Chondrocyte (in vitro differentiated cells): ENCODE measurements at places on chromosomes 6 and 20. TPM values are rescaled to one million over a fixed set of nuclear protein-coding genes. Genes with fewer than 3 reads are reported as not detected.

- no peak for DNase-seq
Observed at GRCh38 chr20:11544029-11544678, 373.5 kb upstream of the BTBD3 start.

GRCh38 chr20:3423126-3423525 is 15.7 kb upstream of the DNAAF9 start:
- no peak for DNase-seq

DNA sequence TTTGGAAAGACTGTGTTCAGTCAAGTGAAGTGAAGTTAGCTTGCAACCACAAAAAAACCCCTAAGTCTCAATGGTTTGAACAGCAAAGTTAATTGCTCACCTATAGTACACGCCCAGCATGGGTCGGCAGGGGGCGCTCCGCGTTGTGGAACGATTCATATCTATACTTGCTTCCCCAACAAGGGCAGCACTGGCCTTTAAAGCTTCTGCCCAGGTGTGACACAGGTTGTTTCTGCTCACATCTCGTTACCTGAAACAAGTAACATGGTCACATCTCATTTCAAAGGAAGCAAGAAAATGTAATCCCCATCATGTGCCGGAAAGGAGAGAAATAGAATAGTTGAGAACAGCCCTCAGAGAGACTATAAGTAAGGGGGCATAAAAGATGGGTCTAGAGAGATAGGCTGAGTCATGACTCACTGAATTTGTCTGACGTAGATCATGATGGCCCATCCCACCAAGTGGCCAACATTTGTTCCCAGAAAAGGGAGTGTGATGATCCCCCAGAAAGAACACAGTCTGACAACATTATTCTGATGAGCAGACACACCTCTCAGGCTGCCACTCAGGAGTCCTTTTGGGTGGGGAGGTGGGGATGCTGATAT is 29.0 kb downstream of the HNF4A start:
- no peak for DNase-seq

DNA sequence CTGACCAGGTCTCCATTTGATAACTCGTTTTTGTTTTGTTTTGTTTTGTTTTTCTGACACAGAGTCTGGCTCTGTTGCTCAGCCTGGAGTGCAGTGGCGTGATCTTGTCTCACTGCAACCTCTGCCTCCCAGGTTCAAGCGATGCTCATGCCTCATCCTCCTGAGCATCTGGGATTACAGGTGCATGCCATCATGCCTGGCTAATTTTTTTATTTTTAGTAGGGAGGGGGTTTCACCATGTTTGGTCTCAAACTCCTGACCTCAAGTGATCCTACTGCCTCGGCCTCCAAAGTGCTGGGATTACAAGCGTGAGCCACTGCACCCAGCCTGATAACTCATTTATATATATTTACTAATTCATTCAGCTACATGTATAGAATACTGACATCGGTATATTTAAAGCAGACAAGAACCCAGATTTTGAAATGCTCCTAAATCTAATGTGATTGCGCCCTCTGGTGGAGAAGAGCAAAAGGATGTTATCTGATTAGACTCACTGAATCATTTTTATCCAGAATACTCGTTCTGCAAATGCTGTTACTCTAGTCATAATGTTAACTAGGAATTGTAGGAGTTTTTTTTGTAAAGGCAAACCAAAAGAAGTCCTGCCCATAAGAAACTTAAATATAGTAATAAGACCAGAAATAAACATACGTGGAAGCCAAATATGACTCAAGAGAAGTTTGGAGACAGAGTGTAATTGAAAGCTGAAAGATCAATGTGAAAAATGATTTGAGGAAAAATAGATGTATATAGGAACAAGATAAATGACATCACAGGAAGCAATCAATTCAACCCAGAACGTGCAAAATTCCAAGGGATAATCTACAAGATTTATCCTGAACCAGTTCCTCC is 5.3 kb upstream of the COL12A1 start:
- DNase-seq, result no peak

DNA sequence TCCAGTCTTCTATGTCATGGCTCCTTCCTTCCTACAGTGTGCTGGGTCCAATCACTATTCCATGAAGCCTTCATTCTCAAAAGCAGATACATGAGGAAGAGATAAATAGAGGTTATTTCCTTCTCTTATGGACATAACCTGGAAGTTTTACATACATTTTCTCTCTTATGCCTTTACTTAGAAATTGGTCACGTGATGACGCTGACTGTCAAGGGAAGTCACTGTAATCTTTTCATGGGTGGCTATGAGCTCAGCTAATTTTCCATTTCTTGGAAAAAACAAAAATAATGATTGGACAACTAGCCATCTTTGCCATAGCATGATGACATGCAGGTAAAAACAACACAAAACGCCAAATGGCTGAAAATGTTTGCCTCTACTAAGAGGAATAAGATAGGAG is 151.6 kb upstream of the PRSS16 start:
- DNase-seq, result no peak

DNA sequence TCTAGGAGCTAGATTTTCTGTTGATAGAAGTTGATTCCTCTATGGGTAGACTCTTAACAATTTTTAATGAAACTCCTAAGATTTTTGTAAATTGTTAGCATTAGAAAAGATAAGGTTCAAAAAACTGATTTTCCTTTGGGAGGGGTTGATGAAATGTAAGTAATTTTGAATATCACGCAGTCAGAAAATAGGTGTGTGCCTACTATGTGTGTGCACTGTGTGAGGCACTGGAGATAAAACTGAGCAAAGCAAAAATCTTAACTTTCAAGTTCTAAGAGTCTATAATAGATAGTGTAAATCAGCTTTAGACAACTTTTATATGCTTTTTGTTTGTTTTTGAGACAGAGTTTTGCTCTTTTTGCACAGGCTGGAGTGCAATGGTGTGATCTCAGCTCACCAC is 53.3 kb downstream of the FAM217A start:
- no peak for DNase-seq

GRCh38 chr6:41667195-41667594 is 28.9 kb downstream of the MDFI start:
- DNase-seq, result no peak

DNA sequence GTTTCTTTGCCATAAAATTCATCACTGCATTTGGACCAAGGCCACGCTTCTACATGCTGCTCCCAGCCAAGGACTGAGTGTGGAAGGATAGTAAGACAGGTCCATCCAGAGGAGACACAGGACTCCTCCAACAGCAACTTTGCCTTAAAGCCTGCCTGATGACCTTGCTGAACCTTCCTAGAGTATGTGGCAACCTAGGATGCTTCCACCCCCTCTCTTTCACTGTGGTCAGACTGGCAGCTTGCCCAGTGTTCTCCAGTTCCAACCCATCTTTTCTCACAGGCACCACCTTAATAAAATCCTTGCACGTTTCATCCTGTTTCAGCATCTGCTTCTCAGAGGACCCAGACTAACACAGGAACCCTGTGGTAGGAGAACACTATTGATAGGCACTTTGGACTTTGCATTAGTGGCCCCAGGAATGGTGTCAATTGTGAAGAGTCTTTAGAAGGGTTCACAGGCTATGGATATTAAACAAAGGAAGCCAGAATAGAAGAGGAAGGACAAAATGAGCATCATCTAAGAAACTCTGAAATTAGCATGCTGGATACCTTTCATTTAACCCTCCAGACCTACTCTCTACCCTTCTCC is 2.4 kb upstream of the PKHD1 start:
- DNase-seq, result no peak

- DNase-seq, result no peak
Observed at GRCh38 chr6:165663377-165663735, 315 bp upstream of the PDE10A start.

DNA sequence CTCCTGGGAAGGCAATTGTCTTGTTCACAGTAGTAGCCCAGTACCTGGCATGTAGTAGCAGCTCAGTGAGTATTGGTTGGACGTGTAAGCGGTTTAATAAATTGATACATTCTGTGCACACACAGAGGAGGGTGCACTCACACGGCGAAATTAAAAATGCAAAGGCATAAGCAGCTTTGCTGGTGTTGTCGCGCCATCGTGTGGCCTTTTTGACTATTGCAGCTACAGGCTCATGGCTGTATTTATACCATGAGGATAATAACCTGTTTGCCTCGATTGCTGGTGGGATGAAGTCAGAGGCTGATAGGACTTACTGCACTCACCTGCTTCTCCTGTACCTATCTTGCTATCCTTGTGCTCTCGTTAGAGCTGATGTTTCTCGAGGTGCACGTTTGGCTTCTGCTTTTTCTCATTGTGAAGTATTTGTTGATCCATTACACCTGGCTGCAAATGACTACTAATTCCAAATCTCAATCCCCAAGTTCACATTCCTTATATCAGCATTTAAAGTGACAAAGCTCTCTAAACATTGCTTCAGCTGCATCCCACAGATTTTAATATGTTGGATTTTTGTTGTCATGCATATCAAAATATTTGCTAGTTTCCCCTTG is 61.5 kb downstream of the TBXT start:
- no peak for DNase-seq

GRCh38 chr6:147861696-147862095 is 353.2 kb downstream of the SAMD5 start:
- DNase-seq, result no peak

DNA sequence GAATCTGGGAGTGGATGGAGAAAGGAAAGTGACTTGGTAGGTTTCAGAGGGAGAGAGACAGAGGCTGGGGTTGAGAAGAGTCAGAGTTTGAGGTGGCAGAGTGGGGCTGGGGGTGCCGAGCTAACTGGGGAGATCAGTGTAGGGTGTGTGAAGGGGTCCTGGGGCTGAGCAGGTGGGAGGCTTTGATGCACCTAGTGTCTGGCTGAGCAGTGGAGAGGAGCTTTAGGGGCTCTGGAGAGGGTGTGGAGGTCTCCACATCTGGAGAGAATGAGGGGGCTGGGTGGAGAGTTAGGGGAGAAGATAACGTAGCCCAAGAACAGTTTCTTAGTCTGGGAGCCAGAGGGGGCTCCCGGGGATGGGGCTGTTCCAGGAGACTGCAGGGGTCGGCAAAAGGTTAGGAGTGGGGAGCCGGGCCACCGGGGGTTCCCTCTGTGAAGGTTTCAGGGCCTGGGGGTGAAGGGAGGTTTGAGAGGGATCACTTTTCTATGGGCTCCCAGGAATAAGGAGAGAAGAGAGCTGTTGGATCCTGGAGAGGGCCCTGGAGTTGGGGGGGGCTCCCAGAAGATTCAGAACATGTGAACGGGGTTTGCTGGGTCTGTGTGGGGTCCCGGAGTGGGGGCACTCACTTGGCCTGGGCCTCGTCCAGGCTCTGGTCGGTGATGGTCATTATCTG is 797 bp downstream of the PBX2 start:
- no peak for DNase-seq

- DNase-seq, result peak; percentile 86
Observed at GRCh38 chr6:170296746-170297575, 6.1 kb upstream of the DLL1 start.

GRCh38 chr20:48051794-48052474 is 266.7 kb upstream of the SULF2 start:
- no peak for DNase-seq

- DNase-seq, result no peak
Observed at GRCh38 chr20:8427419-8428040, 295.5 kb downstream of the PLCB1 start.

GRCh38 chr20:46621492-46621891 is 29.8 kb downstream of the SLC13A3 start:
- no peak for DNase-seq

DNA sequence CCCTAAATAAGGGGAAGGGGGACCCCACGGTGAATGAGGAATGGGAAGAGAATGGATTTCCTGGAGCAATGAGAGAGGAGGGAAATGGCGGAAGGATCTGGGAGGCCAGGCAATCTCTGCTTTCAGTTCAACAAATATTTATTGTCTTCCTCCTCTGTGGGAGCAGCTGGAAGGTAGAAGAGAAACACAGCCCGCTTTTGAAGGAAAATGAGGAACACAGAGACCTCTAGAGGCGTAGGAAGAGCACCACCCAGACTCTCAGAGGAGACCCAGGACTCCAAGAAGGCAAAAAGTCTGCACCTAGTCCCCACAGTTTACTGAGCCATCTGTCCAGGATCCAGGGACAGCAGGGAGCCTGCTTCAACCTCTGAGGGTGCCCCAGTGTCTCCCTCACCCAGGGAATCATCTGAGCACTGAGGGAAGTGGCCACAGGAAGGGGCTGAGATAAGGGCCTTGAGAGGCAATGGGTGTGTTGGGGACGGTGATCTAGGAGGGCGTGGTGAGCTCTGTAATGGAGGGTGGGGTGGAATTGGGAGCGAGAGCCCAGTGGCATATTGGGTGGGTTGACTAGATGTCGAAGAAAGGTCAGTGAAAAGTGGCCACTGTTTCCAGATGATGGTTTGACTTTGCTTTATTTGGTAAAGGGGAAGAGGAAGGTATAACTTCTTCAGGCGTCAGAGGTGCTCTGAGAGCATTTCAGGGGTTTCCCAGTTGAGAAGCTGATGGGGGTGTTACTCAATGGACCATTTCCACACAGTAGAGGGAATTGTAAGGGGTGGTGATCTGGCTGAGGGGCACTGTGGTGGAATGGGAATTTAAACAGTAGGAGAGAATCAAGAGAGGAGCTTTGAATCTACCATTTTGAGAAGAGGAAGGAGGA is 610 bp downstream of the PSORS1C1 start:
- no peak for DNase-seq

GRCh38 chr6:73085443-73085871 is 139.8 kb downstream of the KHDC1L start:
- DNase-seq, result no peak

DNA sequence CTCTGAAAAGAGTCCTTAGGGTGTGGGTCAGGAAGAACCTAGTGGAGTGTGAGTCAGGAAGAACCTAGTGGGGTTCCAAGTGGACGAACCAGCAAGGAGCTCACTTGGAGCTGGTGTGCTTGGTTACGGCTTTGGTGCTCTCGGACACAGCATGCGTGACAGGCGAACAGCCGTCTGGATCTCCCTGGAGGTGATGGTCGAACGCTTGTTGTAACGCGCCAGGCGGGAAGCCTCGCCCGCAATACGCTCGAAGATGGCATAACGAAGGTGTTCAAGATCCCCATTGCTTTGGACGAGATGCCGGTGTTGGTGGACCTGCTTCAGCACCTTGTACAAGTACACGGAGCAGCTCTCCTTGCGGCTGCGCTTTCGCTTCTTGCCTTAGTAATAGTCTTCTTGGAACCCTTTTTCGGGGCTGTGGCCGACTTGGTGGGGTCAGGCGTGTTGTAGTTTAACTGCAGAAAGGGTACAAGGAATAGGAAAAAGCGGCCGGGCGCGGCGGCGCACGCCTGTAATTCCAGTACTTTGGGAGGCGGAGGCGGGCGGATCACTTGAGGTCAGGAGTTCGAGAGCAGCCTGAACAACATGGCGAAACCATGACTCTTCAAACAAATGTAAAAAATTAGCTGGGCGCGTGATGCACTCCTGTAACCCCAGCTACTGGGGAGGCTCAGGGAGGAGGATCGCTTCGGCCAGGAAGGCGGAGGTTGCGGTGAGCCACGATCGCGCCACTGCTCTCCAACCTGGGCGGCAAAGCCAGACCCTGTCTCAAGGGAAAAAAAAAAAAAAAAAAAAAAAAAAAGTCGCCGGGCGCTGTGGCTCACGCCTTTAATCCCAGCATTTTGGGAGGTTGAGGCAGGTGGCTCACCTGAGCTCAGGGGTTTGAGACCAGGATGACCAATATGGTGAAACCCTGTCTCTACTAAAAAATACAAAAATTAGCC is 48.0 kb downstream of the OR2B2 start:
- DNase-seq, result no peak

Gene RXRB
- 45.1 to 51.5 TPM (median 46.5 TPM) in 3 replicates for total RNA-seq

Gene MEI4
- not detected in 3 replicates for total RNA-seq

Gene NT5DC1
- total RNA-seq, result 20.5 to 21.2 TPM (median 20.6 TPM) in 3 replicates

Gene RPP21
- 38.4 to 41.8 TPM (median 39.7 TPM) in 3 replicates for total RNA-seq

Gene THBS2
- 1,244 to 1,906 TPM (median 1,285 TPM) in 3 replicates for total RNA-seq

Gene HLA-DRA
- total RNA-seq, result not detected in 3 replicates

Gene WFDC11
- not detected in 3 replicates for total RNA-seq

Gene MACROD2
- 2.7 to 4.8 TPM (median 3.2 TPM) in 3 replicates for total RNA-seq

Gene NDUFAF4
- total RNA-seq, result 22.2 to 25.0 TPM (median 23.5 TPM) in 3 replicates

Gene TRIM31
- total RNA-seq, result not detected in 3 replicates

Gene MOCS1
- total RNA-seq, result 13.3 to 36.6 TPM (median 35.2 TPM) in 3 replicates
